Karpas-422 (cell line): ENCODE measurements at places on chromosomes 11 and 22.

DNA sequence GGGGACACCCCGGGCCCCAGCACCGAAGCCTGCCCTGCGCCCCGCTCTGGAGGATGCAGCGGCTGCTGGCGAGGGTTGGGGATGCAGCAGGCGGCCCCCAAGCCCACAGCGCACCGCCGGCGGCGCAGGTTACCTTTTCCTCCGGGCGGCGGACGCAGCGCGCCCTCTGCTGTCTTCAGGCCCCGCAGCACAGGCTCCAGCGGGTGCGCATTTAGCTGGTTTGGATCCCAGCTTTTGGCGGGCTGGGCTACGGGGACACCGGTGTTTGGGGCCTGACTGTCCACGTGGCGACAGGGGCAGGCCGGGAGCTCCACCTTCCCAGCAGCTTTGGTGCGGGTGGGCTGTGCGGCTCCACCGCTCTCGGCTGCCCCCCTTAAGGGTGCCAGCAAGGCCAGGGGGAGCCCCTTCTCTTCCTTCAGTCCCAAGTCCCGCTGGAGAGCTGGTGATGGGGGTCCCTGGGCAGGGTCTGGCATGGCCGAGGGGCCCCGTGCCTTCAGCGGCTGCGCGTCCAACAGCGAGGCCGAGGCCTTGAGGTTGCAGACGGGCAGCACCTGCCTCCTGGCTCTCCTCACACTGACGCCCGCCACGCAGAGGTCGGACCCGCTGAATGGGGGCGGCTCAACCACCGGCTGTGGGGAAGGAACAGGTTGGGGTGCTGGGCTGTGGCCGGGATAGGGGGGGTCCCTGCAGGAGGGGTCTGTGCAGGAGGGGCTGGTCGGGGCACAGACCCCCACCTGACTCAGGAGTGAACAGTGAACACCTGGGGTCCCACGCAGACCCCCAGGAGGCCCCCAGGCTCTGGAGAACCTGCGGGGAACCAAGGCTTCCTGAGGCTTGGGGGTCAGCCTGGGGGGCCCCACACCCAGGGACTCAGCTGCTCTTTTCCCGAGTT lies 18.0 kb upstream of the IL17REL start:
- peak; percentile 94 for DNase-seq

- no peak for DNase-seq
These were observed 10.4 kb upstream of the CEP295 start for GRCh38 chr11:93651052-93651451.

DNA sequence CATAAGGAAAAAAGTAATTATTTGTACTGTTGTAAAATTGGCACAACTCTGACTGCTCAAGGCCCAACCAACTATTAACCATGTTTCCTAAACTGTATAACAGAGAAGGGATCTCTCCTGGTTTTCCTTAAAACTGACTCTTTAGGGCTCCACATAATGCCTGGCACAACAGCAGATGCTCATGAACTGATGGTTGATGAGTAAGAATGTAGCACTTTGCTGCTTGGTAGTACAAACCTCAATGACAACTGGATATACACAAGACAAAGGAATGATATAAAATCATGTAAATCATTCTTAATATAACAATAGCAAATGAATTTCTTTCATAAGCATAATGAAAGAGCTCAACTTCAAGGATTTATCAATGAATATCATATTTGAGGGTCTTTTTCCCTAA lies 11.7 kb downstream of the MSANTD2 start:
- no peak for DNase-seq

- no peak for DNase-seq
These were observed 731.2 kb upstream of the ANO5 start for GRCh38 chr11:21461701-21462100.
